ENCODE measurements at places on chromosomes 7 and 10.

- no peak for DNase-seq
Measured at GRCh38 chr7:132614428-132615318, 38.4 kb upstream of the PLXNA4 start.

- DNase-seq: no peak
Measured at GRCh38 chr10:126393076-126393475, 4.8 kb upstream of the ADAM12 start.

DNA sequence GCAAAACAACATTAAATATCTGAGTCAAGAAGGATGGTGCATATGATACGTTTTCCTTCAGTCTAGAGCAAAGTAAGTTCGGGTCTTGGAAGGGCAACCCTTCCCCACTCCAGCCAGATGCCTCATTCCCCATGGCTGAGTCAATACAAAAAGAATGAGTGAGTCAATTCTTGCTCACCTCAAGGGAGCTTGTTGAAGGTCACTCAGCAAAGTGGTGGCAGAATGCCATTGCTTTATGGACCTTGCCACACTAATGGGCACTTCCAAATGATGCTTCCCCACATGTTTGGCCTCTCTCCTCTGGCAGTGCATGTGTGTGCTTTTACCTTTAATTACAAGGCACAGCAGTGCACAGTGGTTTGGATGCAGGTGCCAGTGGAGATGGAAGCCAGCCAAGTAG is 296.5 kb downstream of the SORCS3 start:
- no peak for DNase-seq

DNA sequence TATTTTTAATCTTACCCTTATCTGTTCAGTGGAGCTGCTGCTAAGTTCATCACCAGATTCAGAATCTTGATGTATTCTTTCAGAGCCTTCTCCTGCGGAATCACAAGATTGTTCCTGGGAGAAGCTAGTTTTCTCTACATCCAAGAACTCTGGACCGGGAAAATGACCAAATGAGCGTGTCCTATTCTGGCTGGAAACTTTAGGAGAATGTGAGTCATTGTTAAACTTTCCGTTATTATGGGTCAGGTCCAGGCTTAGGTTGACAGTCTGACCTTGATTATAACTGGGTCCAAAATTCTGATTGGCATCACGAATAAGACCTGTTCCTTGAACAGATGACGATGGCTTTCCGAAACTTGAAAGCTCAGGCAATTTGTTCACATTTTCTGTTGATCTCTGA is 20.5 kb downstream of the ARHGAP12 start:
- no peak for DNase-seq

DNA sequence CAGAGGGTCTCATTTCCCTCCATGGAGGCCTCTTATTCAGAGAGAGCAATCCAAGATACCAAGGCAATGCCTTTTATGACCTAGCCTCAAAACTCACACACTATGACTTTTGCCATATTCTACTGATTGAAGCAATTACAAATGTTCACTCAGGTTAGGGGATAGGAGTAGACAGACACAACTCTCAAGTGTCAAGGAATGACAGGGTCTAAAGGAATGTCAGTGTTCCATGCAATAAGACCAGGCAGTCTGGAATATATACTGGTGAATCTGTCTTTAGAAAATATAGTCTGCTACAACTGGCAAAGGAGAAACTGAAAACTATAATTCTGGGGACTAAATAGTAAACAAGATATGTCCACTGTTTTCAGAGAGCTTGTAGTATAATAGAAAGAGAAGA is 283.9 kb downstream of the PRKG1 start:
- DNase-seq: no peak

GRCh38 chr10:22133749-22134624 is 83.8 kb downstream of the EBLN1 start:
- DNase-seq: no peak

GRCh38 chr7:72781631-72782030 is 46.4 kb downstream of the TYW1B start:
- no peak for DNase-seq

- no peak for DNase-seq
Measured at GRCh38 chr10:72445851-72446250, 91.1 kb upstream of the DNAJB12 start.

All from cerebellar nuclear complex (tissue), 1 donor.